Neural cell (in vitro differentiated cells): ENCODE measurements at places on chromosomes 4 and X. TPM values are rescaled to one million over a fixed set of nuclear protein-coding genes. Genes with fewer than 3 reads are reported as not detected.

RRH gene
- 0.40 and 1.2 TPM in 2 replicates for polyA plus RNA-seq

C4orf50 gene
- 1.6 and 1.8 TPM in 2 replicates for polyA plus RNA-seq

TMSB15C gene
- polyA plus RNA-seq, result 38.0 and 53.2 TPM in 2 replicates

TIGD4 gene
- polyA plus RNA-seq, result 3.3 and 4.1 TPM in 2 replicates

GAB3 gene
- polyA plus RNA-seq, result 0.06 TPM in 1 of 2 replicates, not detected in the other

TLL1 gene
- polyA plus RNA-seq, result not detected in 2 replicates

BCLAF3 gene
- polyA plus RNA-seq, result 34.6 and 148 TPM in 2 replicates

KLF3 gene
- polyA plus RNA-seq, result 12.3 and 12.5 TPM in 2 replicates

HSFX4 gene
- polyA plus RNA-seq, result not detected in 2 replicates

PF4V1 gene
- polyA plus RNA-seq, result not detected in 2 replicates

FNIP2 gene
- 51.7 and 54.6 TPM in 2 replicates for polyA plus RNA-seq

COMMD8 gene
- polyA plus RNA-seq, result 22.7 and 29.6 TPM in 2 replicates

FABP2 gene
- polyA plus RNA-seq, result not detected in 2 replicates

F9 gene
- not detected in 2 replicates for polyA plus RNA-seq

SLC7A11 gene
- 0.40 and 0.46 TPM in 2 replicates for polyA plus RNA-seq

NSUN7 gene
- 0.51 and 3.8 TPM in 2 replicates for polyA plus RNA-seq

BST1 gene
- polyA plus RNA-seq, result 0.32 and 1.6 TPM in 2 replicates
